IgD-negative memory B cell (primary cell): ENCODE measurements at places on chromosomes 4 and X. TPM values are rescaled to one million over a fixed set of nuclear protein-coding genes. Genes with fewer than 3 reads are reported as not detected.

The ZCCHC12 gene
- not detected for polyA plus RNA-seq

The P2RY10 gene
- 155 TPM for polyA plus RNA-seq

The SLAIN2 gene
- 18.3 TPM for polyA plus RNA-seq

The CDKL2 gene
- polyA plus RNA-seq, result not detected

The P2RY4 gene
- not detected for polyA plus RNA-seq

The ADH1B gene
- polyA plus RNA-seq, result not detected

The KIAA1210 gene
- not detected for polyA plus RNA-seq

The LCORL gene
- polyA plus RNA-seq, result 11.6 TPM

The PRPS1 gene
- polyA plus RNA-seq, result 45.6 TPM

The PHF8 gene
- polyA plus RNA-seq, result 13.6 TPM

The MAGEB2 gene
- not detected for polyA plus RNA-seq

The GYPB gene
- not detected for polyA plus RNA-seq

The CPLX1 gene
- not detected for polyA plus RNA-seq

The SMS gene
- polyA plus RNA-seq, result 53.0 TPM

The SATL1 gene
- polyA plus RNA-seq, result 0.05 TPM

The CPZ gene
- polyA plus RNA-seq, result not detected

The DCAF8L2 gene
- not detected for polyA plus RNA-seq

The GLOD5 gene
- not detected for polyA plus RNA-seq

The FAM9C gene
- polyA plus RNA-seq, result not detected

The AASDH gene
- polyA plus RNA-seq, result 24.8 TPM

The GLRB gene
- polyA plus RNA-seq, result not detected
